ENCODE measurements at places on chromosomes 5 and 9.

DNA sequence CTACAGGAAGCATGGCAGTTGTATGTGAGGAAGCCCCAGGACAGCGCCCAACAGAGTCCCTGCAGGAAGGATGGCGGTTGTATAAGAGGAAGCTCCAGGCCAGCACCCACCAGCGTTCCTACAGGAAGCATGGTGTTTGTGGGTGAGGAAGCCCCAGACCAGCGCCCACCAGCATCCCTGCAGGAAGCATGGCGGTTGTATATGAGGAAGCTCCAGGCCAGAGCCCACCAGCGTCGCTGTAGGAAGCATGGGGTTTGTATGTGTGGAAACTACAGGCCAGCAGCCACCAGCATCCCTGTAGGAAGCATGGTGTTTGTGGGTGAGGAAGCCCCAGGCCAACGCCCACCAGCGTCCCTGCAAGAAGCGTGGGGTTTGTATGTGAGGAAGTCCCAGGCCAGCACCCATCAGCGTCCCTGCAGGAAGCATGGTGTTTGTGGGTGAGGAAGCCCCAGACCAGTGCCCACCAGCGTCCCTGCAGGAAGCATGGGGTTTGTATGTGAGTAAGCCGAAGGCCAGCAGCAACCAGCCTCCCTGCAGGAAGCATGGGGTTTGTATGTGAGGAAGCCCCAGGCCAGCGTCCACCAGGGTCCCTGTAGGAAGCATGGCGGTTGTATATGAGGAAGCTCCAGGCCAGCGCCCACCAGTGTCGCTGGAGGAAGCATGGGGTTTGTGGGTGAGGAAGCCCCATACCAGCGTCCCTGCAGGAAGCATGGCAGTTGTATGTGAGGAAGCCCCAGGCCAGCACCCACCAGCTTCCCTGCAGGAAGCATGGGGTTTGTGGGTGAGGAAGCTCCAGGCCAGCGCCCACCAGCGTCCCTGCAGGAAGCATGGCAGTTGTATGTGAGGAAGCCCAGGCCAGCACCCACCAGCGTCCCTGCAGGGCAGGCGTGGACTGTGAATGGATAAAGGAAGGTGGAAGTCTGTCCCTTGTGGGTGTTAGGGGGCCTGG is 79.0 kb downstream of the DAP start:
- no peak for DNase-seq

DNA sequence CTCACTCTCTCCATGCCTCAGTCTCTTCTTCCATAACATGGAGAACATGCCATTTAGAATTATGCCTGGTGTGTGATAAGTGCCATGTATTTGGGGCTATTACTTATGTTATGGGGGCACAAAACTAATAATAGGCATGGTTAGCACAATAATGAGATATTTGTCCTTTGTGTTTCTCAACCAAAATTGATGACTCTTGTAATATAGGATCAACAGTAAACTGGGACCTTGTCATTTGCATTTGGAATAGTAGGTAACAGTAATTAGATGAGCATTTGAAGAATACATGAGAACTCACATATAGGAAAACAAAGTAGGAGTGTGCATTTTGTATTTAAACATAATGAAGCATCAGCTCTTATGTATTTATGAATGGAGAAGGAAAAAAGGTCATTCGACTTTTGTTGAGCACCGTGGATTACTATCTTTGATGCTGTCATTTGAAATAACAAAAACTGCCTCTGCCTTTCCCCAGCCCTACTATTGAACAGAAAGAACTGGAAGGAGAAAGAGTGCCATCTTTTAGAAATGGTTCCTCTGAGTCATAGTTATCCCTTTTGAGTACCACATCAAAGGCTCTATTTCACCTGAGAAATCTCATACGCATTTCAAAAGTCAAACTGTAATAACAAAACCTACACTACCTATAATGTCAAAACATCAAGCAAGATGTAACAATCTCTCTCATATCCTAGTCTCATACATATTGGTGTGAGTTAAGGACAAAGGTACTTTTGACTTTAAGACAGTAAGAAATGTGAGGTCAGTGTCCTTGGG is 655.2 kb downstream of the PDE4D start:
- peak; percentile 13 for DNase-seq

- no peak for DNase-seq
These were observed 20.6 kb upstream of the CAAP1 start for GRCh38 chr9:26913138-26913668.

GRCh38 chr5:6698696-6699095 is 14.5 kb upstream of the TENT4A start:
- no peak for DNase-seq

DNA sequence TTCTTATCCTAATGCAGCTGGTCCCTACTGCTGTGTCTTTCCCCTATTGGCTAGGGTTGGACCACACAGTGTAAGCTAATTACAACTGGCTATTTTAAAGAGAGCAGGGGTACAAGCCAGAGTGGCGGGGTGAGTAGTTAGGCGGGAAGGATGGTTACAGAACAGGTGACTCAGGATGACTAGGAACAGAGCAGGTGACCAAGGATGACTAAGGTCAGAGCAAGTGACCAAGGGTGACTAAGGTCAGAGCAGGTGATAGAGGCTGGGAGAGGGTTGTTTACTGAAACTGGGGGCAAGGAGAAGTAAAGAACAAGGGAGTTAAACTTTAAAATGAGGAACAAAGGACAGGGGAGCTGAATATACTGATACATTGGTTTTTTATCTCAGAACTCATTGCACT is 125.4 kb downstream of the PTTG1 start:
- no peak for DNase-seq

DNA sequence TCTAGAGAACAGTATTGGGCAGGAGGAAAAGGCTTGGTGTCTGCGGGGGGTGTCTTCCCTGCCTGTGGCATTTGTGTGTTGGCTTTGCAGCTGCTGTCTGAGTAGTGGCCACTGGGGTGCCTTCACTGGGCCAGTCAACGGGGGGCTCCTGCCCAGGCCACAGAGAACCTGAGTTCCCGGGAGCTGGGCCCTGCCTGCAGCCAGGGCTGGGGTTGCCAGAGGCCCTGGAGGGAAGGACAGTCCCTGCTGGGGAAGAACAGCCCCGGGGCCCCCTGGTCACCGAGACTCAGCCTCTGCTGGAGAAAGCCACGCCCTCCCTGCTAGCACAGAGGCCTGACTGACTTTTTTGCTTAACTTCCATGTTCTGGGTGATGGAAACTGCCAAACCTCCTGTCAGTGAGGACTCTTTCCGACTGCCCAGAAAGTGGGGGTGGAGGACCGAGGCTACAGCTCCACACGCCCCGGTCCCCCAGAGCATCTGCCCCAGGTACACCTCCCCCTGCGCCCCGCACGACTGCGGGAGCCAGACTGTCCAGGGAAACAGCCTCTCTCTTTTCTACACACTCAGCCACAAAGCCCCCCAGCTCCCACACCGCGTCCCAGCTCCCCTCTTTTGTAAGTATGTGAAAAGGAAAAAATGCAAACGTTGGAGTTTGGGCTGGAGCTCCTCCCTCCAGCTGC is 133.4 kb downstream of the DAB2IP start:
- DNase-seq: no peak

Measured in CD4-positive, alpha-beta memory T cell (primary cell).